ENCODE measurements at places on chromosomes 6 and 20.

GRCh38 chr20:34634392-34634791, 42.5 kb downstream of the PIGU start:
- DNase-seq: no peak

- no peak for DNase-seq
Observed at GRCh38 chr6:24358219-24358821, 461 bp upstream of the DCDC2 start.

DNA sequence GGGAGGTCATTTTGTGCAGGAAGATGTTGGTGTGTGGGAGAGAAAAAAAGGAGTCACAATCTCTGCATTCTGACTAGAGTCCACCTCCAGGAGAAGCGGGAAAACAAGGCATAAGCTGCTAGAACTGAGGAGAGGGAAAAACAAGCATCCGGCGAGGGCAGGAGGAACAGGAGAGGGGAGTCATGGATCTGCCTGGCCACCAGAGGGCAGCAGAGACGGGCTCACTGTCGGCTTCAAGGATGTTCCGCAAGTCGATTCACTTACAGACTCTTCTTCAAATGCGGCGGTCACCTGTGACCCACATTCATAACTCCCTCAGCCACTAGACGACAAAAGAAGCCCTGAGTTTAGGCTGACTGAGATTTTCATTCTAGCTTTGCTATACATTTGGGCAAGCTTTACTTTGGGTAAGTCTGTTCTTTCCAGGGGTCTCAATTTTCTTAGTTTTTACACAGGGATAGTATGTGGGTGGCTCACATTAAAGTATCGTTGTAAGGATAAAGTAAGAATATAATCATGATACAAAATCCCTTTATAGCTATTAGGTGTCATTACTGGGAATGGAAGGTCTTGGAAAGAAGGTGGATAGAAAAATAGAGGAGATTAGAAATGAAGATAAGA, 6.6 kb upstream of the BTNL2 start:
- DNase-seq: peak; percentile 74

DNA sequence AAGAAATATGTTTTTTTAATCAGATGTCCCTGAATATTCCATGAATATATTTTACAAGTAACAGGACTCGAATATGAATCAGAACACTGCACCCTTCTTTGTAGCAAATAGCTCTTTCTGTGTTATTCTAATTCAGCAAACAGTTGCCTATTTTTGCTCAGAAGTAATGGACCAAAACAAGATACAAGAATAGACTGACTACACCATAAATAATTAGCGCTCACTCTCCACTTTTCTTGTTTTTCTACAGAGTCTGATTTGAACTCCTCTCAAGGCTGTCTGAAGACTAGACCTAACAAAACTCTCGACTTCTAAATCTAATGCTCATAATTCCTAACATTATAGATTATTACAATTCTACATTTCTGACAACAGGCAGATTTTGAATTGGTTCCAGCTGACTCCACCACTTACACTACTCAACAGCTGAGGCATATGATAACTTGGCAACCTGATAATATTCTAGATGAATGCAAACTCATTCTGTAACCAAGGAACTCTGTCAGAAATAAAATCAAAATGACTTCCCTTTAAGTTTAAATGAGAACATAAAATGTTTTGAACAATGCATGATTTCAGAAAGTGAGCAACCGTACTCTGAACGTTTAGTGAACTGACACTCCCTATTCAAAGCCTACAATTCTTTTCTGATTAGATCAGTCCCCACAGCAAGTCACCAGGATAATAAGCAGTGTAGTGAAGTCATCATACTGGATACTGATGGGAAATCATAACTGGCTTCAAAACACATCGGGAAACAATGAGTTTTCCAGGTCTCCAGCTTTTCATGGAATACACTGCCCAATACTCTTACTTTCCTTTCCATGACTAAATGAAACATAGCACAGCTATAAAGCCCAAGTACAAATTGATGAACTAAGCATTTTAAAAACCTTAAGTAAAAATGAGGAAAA, 114.2 kb upstream of the BEND6 start:
- no peak for DNase-seq

DNA sequence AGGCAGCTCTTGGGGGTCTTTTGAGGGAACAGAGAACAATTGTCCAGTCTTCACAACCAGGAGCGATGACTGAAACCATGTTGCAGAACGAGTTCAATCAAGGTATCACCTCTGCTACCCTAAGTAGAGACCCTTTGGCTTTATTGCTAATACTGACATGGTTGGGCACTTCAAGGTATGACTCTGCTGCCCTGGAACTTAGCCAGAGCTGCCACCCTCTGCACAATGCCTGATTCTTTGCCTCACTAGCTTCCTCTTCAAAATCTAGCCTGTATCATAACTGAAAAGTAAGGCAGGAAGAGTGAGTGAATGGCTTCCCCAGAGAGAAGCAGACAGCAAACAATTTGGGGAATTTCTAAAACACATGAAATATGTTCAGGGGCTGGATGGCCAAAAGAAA, 592.7 kb upstream of the NRSN1 start:
- DNase-seq: no peak

- DNase-seq: peak; percentile 58
Observed at GRCh38 chr20:63641146-63641791, 12.0 kb downstream of the STMN3 start.

- no peak for DNase-seq
Observed at GRCh38 chr6:151445482-151445881, 6.4 kb downstream of the RMND1 start.

All from inflammatory macrophage treated with lipopolysaccharide for 4 hours (primary cell).